ENCODE measurements at places on chromosomes 5 and 9.

GRCh38 chr9:133919253-133920115, 72.6 kb downstream of the VAV2 start:
- no peak for DNase-seq

GRCh38 chr9:93646640-93647178, 70.3 kb downstream of the PHF2 start:
- DNase-seq = no peak

DNA sequence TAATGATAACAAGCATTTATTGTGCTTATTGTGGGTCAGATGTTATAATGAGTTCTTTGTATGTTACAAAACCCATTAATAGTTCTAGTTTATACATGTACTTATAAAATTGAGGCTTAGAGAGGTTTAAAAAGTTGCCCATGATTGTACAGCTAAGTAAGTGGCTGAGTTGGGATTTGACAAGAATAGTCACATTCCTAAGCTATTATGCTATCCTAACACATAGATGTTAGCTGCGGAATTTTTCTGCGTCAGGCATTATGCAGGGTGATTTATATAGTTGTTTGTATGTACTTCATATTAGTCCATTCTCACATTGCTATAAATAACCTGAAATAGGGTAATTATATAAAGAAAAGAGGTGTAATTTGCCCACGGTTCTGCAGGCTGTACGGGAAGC, 12.5 kb downstream of the COMMD10 start:
- no peak for DNase-seq

- DNase-seq = no peak
These were observed 30.3 kb downstream of the SLC25A46 start for GRCh38 chr5:110769000-110769681.

DNA sequence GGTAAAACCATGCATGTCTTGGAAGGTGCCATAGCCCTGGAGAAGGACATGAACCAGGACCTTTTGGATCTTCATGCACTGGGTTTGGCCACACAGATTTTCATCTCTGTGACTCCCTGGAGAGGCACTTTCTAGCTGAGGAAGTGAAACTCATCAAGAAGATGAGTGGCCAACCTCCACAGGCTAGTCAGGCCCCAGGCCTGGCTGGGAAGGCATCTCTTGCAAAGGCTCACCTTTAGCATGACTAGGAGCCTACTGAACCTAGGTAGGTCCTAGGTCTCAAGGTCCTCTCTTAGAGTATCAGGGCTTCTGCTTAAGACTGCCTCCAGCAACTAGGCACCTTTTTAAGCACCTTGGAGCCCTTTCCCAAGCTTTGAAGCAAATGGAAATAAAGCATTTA, 1448.7 kb upstream of the ACO1 start:
- no peak for DNase-seq

DNA sequence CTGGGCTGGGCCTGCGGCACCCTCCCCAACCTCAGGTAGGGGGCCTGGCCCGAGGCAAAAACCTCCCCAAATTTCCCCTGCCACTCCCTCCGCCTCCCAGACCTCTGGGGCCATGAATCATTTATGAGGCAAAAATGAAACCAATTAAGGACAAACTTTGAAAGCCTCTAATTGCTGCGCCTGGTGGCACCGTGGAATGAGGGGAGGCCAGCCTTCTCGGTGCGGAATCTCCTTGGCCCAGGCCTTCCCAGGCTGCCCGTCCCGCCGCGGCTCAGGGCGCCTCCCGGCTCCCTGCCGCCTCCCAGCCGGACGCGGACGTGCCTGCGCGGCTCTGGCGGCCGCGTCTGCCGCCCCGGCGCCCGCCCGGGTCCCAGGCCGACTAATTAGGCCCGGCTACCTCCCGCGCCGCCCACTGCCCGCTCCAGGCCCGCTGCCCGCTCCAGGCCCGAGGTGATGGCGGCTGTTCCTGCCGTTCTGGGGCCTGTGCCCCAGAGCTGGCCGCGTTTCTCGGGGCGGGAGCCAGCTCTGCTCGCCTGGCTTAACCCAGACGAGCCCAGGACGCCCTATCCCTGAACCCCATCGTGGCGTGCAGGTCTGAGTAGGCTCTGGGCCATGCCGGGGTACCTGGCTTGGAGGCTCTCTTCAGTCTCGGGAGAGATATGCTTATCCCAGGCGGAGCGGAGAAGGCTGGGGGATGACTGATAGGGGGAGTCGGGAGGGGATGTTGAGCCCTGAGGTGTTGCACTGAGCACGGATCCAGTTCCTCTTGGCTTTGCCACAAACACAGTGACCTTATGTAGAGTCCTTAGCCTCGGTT, 20.1 kb downstream of the CXXC5 start:
- DNase-seq = no peak

GRCh38 chr9:91179237-91180138, 182.2 kb downstream of the AUH start:
- DNase-seq = no peak

- DNase-seq = no peak
These were observed 149.0 kb upstream of the ITGA1 start for GRCh38 chr5:52638732-52639131.

DNA sequence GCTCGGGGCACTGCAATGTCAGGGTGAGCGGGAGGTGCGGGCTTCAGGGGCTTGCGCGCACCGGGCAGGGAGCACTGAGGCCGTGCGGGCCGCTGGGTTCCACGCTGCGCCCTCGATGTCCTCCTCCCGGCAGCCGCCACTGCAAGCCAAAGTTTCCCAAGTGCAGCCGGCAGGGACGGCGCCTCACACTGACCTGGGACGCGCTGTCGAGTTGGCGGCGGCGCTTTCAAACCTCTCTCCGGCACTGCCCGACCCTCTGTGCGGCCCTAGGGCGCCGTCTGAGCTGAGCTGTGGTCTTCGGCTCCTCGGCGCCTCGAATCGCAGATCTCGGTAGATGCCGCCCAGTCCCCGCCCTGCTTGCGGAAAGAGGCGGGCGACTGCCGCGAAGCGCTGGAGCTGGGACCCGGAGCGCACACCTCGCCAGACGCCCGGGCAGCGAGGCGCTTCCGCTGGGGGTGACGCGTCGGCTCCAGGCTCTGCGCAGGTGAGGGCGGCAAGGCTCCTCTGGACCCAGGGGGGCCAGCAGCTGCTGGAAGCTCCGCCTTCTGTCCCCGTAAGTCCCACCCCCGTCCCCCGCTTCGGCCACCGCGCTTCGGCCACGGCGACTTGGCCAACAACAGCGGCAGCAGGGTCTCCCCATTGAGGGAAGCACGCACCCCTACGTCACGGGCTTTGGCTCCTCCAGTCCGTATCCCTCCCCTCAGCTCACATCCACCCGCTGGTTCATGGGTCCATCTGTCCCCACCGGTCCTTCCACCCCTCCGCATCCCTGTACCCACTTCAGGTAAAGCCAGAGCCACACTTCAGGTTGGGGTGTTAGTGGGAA, at the start of gene ANKRD34B:
ANKRD34B (minus strand) TSS at position 320 of the 826 bp plus-strand sequence. CDS start 10,261 bp downstream, outside the sequence.
- DNase-seq = no peak

DNA sequence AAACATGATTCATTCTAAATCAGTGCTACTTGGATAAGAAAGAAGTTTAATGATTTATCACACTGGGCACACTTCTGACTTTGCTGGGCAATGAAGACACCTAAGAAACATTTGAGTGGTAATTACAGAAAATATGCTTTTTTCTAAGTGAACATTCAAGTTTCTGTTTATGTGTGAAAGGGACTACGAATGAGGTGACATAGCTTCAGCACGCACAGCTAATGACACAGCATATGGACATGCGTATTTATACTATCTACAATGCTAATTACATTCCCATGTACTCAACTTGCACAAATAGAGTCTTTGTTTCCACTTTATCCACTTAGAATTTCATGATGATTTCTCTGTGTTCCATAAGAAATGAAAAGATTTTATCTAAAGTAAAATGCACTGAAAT, 40.6 kb downstream of the FREM1 start:
- no peak for DNase-seq

Measured in activated T-cell treated with anti-CD3 and anti-CD28 coated beads for 1 hour (primary cell).